ENCODE measurements at places on chromosomes 7 and 10.

DNA sequence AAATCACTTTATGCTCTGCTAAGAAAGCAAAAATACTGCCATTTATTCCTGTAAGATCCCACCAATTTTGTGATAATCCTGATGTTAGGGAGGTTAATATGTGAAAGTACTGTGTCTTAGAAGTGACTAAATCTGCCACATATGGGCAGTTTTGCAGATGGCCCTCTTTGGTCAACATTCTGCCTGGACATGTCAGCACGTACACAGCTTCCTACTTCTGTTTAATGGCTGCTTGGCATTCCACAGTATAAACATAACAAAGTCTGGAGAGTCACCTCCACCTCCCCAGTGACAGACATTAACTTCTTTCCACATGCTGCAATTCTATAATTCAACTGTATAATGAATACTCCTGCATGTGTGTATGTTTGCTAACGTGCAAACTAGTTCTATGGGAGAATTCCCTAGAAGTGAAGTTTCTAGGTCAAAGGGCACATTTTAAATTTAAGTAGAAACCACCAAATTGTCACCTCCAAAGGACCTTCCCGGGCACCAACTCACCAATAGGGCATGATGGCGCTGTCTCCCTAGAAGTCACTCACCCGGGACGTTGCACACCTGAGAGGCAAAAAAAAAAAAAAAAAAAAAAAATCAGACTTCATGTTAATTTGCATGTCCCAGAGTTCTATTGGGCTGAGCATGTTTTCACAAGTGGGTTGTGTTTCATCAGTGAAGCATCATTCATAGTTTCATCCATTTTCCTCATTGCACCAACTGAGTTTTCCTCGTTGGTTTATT is 38.9 kb downstream of the MKI67 start:
- DNase-seq: peak; percentile 24

DNA sequence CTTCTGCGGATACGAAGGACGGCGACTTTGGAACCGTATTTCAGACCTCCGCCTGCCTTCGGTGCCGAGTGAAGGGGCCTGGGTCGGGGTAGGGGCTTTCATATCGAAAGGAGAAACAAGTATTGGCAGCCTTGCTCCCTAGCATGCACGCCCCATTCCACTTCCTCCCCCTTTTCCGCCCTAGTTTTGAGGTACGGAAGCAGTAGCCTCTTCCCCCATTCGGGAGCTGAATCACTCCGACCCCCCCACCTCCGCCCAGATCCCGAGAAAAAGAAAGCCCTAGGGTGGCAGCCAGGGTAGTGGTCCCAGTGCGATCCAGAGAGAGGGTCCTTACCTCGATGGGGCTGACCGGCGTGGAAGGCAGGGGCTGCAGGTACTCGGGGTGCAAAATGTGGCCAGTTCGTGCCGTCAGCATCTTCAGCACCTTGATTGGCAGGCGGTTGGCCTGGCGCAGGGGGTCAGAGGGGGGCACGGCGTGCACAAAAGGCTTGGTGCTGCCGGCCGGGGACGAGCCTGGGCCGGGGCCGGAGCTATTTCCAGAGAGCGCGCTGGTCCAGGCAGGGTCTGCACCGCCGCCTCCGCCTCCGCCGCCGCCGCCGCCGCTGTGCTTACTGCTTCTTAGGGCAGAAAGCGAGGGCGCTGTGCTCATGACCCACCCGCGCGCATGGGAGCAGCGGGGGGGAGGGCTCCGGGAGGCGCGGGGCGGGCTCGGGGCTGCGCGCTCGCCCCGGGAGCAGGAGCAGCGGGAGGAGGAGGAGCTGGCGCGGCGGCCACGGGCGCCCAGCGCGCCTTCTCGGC is 594 bp downstream of the ZNF503 start:
- no peak for DNase-seq

DNA sequence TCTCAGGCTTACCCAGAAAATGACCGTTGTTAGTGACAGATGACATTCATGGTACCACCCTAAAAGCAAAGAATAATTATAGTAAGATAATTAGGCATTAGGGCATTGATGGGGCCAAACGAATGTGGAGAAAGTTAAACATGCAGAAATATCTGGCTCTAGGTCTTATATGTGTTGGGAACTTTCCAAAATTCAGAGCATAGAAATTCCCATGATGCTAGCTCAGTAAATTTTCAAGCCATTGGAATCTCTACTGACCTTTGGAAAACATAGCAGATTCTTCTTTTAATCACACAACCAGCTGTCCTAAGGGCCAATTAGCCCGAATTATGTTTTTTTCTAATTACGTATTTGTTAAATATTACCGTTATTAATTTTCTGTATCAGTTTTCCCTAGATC is 136.1 kb downstream of the CREB5 start:
- no peak for DNase-seq

- no peak for DNase-seq
Observed at GRCh38 chr10:117552701-117553141, 10.2 kb downstream of the EMX2 start.

GRCh38 chr10:200405-200804 is 65.2 kb downstream of the ZMYND11 start:
- no peak for DNase-seq

DNA sequence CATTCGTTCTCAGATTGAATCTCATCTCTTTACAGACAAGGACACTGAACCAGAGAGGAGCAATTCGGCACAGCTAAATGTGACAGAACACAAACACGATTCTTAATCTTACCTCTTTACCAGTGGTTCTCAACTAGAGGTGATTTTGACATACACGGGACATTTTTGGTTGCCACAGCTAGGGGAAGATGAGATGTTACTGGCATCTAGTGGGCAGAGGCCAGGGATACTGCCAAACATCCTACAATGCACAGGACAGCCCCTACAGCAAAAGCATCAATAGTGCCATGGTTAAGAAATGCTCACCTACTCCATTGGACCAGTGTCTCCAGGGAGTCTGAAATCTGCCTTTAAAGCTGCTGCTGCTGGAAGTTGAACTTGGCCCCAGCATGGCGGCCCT is 27.3 kb downstream of the PDE1C start:
- no peak for DNase-seq

DNA sequence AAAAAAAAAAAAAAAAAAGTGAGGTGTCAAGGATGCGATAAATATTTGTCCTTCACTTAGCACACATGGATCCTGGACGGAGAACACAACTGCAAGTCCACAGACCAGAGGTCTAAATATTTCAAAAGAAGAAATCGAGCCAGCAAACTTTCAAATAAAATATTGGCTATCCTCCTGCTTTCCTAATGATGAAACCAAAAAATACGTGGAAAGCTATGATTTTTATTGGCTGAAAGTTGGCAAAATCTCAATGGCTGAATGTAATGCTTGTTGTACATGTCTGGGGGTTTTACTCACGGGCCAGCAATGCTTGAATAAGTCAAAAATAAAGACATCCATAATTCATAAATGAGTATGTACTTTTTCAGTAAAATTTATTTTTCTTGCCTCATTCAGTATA is 19.0 kb upstream of the MGMT start:
- DNase-seq: no peak

DNA sequence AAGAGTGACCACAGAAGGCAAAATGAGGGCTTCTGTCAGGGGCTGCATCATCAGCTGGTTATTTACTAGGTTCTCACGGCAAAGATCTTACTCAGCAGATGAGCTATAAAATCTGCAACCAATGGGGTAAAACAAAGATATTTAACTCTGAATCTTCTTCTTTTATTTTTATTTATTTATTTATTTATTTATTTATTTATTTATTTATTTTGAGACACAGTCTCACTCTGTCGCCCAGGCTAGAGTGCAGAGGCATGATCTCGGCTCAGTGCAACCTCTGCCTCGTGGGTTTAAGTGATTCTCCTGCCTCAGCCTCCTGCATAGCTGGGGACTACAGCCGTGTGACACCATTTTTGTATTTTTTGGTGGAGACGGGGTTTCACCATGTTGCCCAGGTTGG is 11.3 kb downstream of the C10orf143 start:
- no peak for DNase-seq

Data from endothelial cell of umbilical vein (primary cell).